ENCODE measurements at places on chromosomes 16 and 17.

- no peak for ATAC-seq
Measured at GRCh38 chr17:31869031-31869430, 10.0 kb upstream of the COPRS start.

GRCh38 chr17:5877948-5878347 is 192.2 kb upstream of the WSCD1 start:
- ATAC-seq, result no peak

DNA sequence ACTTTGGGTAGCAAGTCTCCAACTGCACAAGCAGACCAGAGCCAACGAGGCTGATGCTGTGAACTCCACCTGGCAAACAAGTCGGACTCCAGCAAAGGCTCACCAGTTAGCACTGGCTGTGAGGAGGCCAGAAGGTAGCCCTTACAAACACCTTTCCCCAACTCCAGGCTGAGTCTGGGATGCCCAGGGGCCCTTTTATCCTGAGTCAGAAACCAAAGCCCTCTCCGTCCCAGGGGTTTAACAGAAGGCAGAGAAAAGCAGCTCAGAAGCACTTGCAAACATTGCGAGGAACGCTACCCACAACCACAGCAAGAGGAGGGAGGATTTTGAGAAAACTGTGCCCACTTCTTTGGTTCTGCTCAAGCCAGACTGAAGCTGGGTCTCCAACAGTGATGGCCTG is 25.0 kb downstream of the CUEDC1 start:
- ATAC-seq, result no peak

DNA sequence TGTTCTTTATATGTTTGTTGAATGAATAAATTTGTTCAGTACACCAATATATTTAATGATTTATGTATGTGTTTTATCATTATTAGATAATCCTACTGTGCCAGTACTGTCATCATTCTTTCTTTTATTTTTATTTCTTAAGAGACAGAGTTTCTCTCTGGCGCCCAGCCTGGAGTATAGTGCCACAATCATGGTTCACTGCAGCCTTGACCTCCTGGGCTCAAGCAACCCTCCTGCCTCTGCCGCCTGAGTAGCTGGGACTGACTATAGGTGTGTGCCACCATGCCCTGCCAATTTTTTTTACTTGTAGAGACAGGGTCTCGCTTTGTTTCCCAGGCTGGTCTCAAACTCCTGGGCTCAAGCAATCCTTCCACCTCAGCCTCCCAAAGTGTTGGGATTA is 41.8 kb downstream of the PAFAH1B1 start:
- ATAC-seq, result no peak

DNA sequence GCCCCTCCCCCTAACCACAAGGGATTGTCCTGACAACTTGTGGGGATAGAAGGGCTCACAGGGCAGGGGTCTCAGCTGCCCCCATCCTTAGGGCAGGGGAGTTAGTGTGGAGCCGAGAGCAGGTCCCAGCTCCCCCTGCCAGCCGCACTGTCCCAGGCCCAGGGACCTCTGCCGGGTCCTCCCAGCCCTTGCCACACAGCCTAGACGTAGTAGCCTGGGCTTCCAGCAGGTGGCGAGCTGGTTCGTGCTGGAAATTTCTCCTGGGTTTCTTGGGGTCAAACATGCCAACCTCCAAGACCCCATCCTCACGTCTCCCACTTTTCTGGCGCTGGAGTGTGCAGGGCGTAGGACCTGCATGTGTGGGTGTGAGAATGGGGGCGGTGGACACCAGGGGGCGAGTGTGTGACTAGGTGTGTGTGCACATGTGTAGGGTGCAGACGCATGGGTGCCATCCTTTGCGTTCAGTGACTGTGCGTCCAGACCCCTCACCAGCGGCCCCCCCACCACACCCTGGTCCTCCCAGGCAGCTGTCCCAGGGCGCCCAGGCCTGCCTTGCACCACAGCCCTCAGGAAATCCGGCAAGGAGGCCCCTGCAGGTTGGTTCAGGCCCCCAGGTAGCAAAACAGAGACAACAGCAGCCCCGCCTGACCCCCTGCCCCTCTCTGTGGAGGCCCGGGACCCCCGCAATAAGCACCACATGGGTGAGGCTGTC is 29.5 kb downstream of the SBK1 start:
- ATAC-seq, result peak; percentile 42

GRCh38 chr17:36689089-36689667 is 87.8 kb downstream of the MRM1 start:
- ATAC-seq, result no peak

GRCh38 chr17:12995896-12996295 is 21.9 kb downstream of the ELAC2 start:
- no peak for ATAC-seq
